ENCODE measurements at places on chromosomes 6 and 20. TPM values are rescaled to one million over a fixed set of nuclear protein-coding genes. Genes with fewer than 3 reads are reported as not detected.

DNA sequence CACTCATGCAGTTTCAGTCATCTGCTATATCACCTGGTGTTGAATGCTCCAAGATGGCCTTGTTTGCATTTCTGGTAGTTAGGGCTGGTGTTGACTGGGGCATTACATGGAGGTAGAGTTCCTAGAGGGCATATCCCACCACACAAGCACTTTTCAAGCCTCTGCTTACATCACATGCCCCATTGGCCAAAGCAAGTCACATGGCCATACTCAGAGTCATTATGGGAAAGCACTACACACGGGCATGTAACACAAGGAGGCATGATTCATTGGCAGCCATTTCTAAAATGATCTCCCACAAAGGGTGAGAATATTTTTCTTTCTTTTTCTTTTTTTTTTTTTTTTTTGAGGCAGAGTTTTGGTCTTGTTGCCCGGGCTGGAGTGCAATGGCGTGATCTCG, 73.2 kb downstream of the TRMT6 start:
- DNase-seq = no peak

DNA sequence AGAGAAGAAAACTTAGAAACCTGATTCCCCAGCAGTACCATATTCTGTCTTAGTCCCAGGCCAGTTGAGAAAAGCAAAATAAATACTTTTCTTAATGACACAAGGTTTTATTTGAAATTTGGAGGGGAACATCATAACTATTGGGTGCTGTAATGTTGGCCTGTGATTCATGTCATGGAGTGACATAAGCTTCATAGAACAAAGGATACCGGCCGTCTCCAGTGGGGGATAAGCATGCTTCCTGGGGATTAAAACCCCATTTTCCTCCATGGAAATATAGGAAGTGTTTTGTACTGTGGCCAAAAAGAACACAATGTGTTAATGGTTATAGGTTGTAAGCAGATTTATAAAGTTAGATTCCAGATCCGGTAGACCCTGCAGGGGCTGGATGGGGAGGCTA, 18.0 kb downstream of the MTHFD1L start:
- DNase-seq = no peak

GRCh38 chr6:133547136-133547535, 306.0 kb downstream of the EYA4 start:
- no peak for DNase-seq

Gene NKAPL
- not detected for total RNA-seq

- DNase-seq = no peak
These were observed 38.0 kb upstream of the NR2E1 start for GRCh38 chr6:108127826-108128225.

DNA sequence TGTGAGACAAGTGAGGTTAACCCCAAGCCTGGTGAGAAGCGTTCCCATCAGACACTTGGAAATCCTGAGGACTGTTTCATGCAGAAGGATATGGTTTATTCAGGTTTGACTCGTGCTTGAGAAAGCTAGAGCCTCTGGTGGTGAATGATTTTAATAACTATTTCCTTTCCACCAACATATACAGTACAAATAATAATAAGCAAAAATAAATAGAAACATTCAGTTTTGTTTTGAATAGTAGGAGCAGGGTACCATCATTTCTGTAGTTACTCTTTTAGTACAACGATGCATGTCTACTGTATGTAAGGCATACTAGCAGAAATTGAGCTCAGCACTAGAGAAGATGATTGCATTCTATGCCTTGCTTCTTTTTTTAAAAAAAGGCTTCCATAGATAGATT, 33.5 kb downstream of the PLG start:
- no peak for DNase-seq

Gene RNF144B
- 3.2 TPM for total RNA-seq

GRCh38 chr6:75065523-75065922, 140.3 kb downstream of the COL12A1 start:
- no peak for DNase-seq

Gene SAMD10
- total RNA-seq = 17.4 TPM

DNA sequence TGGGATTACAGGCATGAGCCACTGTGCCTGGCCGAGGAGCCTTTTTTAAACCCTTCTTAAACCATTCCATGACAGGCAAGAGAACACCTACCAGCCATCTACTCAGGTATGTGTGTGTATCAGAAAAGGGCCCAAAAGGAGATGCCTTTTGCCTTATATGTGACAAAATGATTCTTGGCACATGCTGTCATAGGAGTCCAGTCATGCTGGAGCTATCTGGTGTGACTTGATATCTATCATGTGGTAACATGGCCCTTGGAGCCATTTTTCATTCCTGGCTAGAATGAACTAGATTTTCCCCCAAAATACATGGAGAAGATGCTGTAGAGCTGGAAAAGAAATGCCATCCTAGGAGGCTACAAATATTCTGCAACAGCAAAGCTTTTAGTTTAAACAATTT, 129.1 kb downstream of the DST start:
- no peak for DNase-seq

Gene KCNS1
- 0.09 TPM for total RNA-seq

DNA sequence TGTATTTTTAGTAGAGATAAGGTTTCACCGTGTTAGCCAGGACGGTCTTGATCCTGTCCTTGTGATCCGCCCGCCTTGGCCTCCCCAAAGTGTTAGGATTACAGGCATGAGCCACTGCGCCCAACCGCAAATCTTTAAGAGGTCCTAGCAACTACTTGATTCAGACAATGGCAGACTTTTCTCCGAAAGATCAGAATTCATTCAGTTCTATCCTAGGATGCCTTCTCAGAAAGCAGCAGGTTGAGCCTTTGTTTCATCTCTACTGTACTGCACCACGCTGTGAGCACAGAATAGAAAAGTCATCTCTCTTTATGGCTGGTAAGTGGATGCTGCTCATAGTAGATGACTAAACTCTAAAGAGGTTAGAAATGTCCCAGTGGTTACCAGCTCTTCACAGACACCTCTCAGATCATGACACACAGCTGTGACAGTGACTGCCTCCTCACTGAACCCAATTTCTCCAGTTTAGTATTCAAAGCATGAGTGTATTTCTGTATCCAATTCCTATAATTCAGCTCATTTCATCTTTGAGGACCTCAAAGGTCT, 6.0 kb upstream of the HSF2 start:
- no peak for DNase-seq

GRCh38 chr20:49909499-49910339, 5.6 kb downstream of the SPATA2 start:
- DNase-seq = no peak

Gene SMIM13
- 5.0 TPM for total RNA-seq

Gene MATN4
- total RNA-seq = not detected

DNA sequence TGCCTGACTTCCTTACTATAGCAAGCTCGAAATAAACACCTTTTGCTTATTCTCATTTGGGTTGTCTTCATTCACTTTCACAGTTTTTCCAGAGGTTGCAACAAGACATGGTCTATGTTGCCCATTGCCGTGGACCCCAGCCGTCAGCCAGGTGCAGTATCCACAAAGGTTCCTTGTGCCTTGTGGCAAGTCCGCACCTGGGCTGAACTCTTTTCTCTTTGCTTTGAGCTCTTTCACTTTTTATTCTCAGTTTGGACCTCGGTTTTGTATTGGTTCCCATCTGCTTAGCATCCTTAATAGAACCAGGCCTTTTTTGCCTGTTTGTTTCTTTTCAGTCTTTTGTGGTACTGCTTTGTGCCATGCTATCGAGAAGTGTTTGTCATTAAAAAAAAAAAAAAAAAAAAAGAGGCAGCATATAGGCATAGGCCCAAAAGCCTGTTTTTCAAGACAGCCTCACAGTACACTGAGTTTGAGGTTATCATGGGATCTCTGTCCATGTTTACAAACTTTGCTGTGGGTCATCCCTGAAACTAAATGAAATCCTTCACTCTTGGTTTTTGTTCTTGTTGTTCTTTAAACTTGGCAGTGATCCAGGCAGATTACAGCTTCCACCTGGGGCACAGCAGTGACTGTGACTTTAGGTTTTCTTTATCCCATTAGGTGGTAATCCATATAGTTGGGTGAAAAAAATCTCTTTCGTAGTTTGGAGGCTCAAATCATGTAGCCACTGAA, 33.3 kb downstream of the GSTA3 start:
- no peak for DNase-seq

Gene PPP1R3G
- not detected for total RNA-seq

- no peak for DNase-seq
These were observed 131.0 kb upstream of the PHACTR1 start for GRCh38 chr6:12585497-12585958.

Gene ADTRP
- total RNA-seq = 74.7 TPM

DNA sequence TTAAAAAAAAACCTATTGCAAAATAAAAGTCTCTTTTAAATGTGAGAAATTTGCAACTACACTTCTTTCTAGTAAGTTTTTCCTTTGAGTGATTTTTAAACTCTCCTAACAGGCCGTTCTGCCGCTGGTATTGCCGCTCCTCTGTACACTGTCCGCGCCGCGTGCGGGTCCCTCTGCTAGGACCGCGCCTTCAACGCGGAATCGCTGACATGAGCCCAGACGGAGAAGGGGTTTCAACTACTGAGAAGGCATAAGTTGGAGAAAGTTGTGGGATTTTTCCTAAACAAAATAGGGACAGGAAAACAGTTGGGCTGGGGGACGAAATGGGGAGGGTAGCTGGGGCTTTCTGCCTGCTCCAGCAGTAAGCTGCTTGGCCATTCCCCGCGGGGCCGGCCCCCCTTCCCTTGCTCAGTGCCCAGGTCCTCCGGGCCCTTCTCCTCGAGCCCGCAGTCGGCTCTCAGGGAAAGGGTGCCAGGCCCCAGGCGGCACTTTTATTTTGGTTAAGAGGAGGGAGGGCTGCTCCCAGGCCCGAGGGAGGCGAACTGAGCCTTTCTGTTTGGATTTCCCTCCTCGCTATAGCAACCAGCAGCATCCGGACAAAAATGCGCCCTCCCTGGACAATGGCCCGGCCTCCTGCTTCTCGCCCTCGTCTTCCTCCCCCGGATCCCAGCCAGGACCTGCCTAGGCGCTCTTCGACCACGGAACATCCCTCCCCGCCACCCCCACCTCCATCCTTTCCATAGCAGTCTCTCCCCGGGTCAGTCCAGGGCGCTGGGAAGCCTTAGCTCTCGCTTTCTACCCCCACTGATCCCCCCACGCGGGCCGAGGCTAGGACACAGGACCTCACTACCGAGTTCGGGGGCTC, 6.8 kb upstream of the POU3F2 start:
- no peak for DNase-seq

- no peak for DNase-seq
These were observed 128.8 kb upstream of the PDE7B start for GRCh38 chr6:135722679-135723078.

DNA sequence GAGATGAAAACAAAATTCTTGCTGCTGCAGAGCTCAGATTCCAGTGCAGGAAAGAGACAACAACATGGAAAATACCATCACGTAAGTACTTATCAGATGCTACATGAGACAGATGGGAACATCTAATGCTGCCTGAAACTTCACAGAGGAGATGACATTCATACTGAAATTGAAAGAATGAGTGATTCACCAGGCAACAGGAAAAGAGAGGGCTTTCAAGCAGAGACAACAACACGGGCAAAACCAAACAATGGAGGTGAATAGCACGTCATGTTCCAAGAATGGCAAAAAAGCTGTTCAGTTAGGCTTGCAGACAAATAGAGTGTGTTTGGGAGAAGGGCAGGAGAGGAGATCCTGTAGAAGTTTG, 39.3 kb downstream of the GTF2H5 start:
- DNase-seq = no peak

GRCh38 chr6:134458857-134459657, 141.1 kb upstream of the SGK1 start:
- no peak for DNase-seq

Gene SHLD1
- total RNA-seq = 14.2 TPM

DNA sequence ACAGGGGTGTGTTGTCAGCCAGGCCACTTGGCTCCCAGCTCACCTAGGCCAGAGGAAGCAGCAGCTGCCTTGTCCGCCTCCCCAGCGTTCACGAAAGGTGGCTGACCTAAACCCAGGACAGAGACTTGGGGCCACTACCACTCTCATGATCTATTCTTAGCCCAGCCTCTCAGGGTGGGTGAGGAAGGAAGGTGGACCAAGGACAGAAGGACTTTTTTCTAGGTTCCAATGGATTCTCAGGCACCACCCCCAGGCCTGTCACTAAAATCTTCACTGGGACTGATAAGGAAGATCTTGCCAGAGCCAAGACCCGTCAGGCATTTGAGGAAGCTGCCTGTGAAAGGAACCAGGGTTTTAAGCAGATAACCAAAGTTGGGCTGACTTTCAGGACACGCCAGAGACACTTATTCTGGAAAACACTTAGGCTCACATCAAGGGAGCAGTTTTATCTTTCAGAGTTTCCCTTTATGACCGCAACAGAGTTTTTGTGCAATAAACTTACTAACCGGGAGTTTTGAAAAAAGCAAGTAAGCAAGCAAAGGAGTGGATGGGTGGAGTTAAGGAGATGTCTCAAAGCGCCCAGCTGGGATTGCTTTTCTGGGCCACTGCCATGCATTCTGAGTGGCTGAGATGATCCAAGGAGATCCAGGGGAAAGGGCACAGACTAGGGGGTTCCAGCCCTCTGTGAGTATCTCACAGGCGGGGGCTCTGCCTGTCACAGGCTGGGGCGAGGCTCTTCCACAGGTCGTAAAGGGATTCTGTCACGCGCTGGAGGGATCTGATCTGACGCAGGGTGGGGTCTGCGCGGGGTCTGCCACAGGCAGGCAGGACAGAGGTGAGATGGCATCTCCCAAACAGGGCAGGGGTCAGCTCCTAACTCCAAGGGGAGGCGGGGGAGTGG, 989 bp downstream of the FITM2 start:
- DNase-seq = no peak

Gene LZTS3
- total RNA-seq = 14.4 TPM

- DNase-seq = no peak
These were observed 802.0 kb downstream of the C6orf118 start for GRCh38 chr6:164507206-164507940.

DNA sequence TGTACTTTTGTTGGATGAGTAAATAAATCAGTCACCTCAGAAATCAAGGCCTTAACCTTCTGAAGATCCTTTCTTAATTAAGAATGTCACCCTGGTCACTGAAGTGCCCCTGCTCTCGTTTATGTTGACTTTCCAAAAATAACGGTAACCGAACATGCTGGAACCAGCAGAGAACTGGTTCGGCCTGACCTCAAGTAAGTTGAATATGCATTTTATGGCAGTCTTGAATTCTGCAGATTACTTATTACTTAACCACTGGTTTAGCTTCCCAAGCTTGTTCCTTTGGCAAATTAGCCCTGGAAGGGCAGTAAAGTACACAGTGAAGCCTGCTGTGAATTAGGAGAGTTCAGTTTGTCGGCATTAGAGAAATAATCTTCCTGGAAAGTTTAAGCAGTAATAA, 12.2 kb downstream of the MAPRE1 start:
- DNase-seq = no peak
